Right cardiac atrium (tissue), 5 donors: ENCODE measurements at places on chromosomes 5 and 9.

GRCh38 chr9:122200960-122201595 is 27.7 kb downstream of the LHX6 start:
- DNase-seq, result peak; percentile 47

- no peak for DNase-seq
Measured at GRCh38 chr9:97518909-97519307, 17.4 kb downstream of the TMOD1 start.

DNA sequence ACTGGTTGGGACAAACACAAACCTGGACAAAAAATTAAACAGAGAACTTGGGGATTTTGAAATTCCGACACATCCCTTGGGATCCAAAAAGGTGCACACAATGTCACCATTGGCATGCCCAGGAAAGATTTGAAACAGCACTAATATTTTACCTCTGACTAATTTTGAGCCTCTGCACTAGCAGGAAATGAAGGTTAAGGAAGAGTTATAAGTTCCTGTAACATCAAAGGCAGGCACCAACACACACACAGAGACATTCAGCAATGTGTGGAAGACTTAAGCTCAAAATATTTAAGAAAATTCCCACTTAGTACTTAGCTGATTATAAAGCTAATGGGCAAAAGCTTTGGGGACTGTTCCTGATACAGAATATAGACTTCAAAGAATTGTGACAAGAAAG is 247.0 kb downstream of the CDH9 start:
- no peak for DNase-seq

DNA sequence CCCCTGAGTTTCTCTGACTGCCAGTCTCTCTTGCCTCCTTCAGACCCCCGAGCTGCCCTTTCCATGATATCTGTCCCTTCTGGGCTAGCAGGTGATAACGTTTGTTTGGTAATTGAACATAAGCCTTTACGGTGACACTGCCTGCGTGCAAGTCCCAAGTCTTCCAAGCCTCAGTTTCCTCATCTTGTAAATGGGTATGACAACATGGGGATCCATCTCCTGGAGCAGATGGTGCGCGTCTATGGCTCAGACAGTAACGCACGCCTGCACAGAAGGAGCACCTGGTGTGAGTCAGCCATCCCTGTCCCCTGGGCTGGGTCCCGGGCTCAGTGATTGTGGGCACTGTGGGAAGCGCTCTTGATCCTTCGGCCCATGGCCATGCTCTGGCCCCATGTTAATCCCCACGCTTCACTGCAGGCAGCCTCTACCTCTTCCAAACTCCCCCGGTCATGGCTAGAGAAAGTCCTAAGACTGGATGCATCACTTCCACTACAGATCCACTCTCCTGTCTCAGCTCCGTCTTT is 85.8 kb downstream of the DAP start:
- DNase-seq, result no peak

GRCh38 chr5:91146230-91146629 is 236.9 kb downstream of the ARRDC3 start:
- DNase-seq, result no peak

DNA sequence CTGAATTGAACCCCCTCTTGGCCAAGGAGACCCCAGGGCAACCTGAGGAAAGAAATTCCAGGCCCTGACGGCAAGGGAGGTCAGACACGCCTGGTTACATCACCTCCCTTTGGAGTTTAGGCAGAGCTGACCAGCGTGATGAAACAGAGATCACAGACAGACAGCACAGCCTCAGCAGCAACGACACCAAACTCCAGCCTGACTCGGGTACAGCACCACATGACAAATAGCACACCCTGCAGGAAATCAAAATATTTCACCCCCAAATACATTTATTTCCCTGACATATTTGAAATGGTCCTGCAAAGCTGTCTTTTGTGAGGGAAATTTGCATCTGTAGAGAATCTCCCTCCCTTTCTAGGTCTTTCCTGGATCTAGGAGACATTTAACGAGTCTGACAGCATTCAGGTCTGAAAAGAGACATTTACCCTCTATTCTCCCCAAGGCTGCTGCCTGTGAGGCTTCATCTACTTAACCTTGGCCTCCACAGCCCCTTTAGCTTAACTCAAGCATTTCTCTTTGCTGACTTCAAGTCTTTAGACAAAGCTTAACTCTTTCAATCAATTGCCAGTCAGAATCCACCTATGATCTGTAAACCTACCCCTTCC is 2.6 kb downstream of the QSOX2 start:
- no peak for DNase-seq

DNA sequence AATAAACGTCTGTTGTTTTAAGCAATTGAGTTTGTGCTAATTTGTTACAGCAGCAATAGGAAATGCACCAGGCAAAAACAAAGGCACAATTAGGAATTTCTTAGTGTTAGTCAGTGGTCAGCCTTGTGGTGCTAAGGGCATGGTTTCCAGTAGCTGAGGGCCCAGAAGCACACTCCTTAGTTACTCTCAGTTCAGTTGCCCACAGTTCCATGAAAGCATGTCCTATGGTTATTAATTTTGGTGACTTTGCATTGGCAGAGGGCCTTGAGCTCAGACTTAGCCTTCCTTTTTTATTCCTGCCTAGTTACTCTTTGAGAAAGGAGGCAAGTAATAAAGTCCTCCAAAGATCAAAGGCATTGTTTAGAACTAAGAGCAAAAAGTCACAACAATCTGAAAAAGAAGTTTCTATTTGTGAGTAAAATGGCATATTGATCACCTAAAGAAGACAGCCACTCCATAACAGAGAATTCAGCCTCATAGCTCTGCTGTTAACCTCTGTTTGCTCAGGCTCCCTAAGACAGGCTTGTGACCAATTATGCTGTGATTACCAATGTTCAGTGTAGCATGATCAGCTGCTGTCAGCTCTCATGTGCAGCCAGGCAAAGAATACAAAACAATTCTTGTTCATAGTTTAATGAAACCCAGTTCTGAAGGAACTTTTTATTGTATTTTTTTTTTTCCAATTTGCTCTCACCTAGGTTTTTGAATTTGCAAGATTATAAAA is 57.0 kb upstream of the MROH2B start:
- DNase-seq, result no peak

DNA sequence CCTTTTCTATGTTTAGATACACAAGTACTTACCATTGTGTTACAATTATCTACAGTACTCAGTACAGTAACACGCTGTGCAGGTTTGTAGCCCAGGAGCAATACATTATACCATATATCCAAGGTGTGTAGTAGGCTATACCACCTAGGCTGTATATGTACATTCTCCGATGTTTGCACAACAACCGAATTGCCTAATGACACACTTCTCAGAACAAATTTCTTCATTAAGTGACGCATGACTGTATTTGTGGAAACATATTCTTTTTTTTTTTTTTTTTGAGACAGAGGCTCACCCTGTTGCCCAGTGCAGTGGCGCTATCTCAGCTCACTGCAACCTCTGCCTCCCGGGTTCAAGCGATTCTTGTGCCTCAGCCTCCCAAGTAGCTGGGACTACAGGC is 4.0 kb upstream of the RAD23B start:
- no peak for DNase-seq

DNA sequence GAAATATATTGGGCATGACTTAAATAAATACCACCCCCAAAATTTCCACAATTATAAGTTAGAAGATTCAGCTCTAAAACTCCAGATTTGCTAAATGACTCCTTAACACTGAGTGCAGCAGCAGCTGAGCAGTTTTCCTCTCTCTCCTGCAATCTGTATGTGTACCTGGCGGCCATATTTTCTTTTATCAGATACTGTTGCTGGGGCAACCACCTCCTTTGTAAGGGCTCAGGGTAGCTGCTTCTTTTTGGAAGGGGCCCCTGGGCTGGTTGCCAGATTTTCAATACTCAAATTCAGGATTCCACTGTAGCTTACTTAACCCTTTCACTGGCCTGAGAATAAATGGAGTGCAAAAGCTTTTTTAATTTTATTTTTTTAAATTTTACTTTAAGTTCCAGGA is 197.0 kb downstream of the TAF11L14 start:
- DNase-seq, result no peak

DNA sequence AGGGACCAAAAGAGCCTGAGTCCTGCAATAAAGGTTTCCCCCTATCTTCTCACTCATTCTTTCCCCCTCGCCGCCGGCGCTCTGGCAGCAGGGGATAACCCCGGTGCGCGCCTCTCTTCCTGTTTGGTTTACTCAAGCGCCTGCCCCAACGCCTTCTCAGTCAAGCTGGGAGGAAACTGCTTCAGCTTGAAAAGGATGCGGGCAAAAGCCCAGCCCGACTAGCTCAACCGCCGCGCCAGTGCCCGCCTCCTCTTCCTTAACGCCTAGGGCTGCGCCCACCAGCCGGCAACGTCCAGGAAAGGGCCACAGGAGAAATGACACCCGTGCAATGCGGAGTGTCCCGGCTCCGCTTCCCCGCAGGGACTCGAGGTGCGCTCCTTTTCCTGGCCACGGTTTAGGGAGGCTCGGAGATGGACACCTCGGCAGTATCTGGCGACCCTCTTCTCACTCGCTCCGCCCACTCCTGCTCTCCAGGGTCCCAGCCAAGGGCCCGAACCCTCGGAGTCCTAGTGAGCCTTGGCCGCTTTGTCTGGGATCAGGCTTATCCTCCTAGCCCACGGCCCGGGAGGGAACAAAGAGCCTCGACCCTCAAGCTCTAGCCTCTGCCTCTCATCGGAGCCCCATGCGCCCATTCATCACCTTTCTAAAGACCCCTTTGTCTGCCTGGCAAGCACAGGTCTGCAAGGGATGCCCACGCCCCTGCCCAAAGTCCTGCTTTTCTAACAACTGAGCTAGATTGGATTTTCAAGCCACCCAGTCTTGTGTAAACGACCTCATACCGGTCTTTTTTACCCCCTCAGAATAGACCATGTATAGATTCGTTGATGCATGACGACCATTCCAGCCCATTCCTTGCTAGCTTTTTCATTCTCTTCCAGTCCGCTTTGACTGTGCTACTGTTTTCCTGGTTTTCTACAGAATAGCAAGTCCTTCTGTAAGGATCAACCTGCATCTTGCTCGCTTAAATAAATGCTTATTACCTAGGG is 2.0 kb downstream of the ST8SIA4 start:
- DNase-seq, result peak; percentile 73

DNA sequence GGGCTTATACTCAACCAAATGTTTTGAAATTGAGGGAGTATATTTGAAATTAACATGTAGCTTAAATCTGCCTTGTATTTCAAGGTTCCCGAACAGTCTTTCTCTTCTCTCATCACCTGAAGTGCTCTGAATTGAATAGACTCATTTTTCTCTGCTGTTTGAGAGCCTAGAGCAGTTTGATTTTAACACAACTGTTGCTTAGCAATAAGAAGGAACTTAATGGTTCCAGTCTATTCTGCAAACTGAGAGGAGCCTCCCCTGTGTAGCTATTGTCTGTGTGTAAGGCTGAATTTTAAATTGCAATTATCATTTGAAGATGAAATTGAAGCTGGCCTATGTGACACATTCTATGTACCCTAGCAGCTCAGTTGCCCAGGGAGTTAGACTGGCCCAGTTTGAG is 87.1 kb upstream of the CKMT2 start:
- no peak for DNase-seq

- no peak for DNase-seq
Measured at GRCh38 chr9:19689328-19690101, 99.3 kb downstream of the SLC24A2 start.

GRCh38 chr9:70901013-70901412 is 220.4 kb downstream of the TRPM3 start:
- DNase-seq, result no peak

GRCh38 chr9:22119522-22120158 is 110.5 kb upstream of the CDKN2B start:
- DNase-seq, result no peak

DNA sequence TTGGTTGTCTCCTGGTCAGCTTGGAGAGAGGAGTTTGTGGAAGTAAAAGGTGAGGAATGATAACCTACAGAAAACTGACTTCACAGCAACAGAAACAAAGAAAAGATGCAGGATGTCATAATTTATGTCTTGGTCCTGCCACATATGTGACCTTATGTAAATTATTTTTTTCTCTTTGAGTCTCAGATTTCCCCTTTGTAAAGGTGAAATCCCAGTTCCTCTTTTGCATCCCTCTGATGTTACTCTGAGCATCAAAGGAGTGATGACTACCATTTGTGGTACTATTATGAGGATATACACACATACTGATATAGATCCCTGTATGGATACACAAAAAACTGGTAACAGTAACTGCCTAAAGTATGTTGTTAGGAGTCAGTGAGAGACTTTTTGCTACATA is 1.4 kb upstream of the THG1L start:
- DNase-seq, result no peak

- DNase-seq, result no peak
Measured at GRCh38 chr9:18549772-18550171, 75.8 kb downstream of the ADAMTSL1 start.

GRCh38 chr9:20744036-20744630 is 60.1 kb downstream of the FOCAD start:
- no peak for DNase-seq

- peak; percentile 71 for DNase-seq
Measured at GRCh38 chr9:126521089-126521488, 92.6 kb upstream of the LMX1B start.
